ENCODE measurements at places on chromosomes 5 and 9. TPM values are rescaled to one million over a fixed set of nuclear protein-coding genes. Genes with fewer than 3 reads are reported as not detected.

DNA sequence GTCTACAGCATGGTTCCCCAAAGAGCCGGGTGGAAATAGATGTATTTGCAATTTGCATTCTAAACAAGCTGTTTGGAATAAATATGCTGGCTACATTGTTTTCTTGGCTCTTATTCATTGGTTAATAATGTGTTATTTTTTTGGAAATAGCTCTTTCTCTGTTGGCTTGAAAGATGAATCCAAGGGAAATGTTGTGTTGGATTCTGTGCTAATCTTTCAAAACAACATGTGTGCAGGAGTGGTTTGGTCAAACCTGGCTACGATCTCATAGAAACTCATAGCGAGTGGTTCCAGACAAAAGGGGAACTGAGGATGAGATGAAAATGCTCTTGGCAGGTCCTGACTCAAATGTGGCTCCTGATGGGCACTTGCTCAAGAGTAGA lies 63.7 kb upstream of the CXCL14 start:
- DNase-seq, result no peak

PRUNE2 gene
- polyA plus RNA-seq, result 13.4 TPM

GRCh38 chr9:33795281-33795680 lies at the start of gene PRSS3:
Gene PRSS3 (plus strand): TSS chr9:33795561. CDS start chr9:33795574, 13 bp downstream.
- DNase-seq, result no peak

DNA sequence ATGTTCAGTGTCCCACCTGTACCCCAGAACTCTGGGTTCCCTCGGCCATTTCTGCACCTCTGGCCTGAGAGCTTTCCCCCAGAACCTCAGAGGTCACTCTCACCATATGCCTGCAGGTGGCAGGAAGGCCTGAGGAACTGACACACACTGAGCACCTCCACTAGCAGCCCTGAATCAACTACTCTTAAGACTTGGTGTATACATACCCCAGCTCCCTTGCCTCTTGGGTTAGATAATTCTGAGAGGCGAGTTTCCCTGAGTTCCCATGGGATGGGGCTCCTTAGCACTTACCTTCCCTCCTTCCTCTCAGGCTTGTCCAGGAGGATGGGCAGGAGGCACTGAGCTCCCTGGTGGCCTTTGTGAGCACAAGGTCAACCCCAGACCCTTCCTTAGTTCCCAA lies 86.1 kb downstream of the HSD17B3 start:
- no peak for DNase-seq

- DNase-seq, result no peak
These were observed 349.2 kb downstream of the SLIT3 start for GRCh38 chr5:168951769-168952168.

EIF4E1B gene
- not detected for polyA plus RNA-seq

DNA sequence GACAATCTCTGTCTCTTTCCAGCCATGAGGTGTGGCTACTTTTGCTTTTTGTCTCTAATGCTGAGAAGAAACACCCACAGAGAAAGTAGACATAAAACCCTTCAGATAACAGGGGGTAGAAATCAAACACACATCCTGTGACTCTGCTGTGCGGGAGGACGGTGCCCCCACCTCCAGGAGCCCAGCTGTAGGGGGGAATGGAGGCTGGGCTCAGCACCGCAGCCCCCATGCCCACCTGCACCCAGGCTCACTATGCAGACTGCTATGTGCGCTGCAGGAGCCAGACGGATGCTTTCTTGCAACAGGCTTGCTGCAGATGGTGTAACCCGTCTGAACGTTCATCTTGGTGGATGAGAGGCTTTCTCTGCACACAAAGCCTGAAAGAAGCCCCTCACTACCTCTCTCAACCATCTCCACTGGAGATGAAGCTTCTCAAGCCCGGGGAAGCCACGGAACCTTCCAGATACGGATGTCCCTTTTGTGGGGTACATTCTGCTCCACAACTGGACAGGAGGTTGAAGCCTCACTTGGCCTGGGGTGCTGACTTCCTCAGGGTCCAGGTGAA lies 207.2 kb downstream of the GADD45G start:
- DNase-seq, result no peak

- DNase-seq, result no peak
These were observed 6.3 kb downstream of the PDE4D start for GRCh38 chr5:59887274-59887673.

DNA sequence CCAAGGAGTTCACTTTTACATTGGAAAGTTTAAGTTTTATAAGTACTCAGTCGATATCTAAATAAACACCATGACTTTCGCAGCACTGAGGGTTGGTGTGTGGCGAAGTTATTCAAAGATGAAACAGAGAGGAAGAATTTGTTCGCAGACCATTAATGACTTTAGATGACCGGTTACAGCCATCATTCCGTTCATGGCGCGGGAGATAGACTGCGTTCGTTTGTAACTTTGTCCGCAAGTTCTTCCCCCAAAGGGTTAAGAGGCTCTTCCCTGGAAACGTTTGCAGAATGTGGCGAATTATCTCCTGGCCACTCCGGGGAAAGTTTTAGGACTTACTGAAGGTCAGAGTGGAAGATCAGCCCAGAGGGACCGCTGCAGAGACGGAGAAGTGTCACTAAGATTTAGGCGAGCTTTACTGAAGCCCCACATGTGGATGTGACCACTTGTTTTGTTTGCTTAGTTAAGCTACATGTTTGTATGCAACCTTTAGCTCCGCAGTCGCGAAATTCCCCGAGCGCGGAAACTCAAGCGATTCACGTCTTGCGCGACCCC lies 2.2 kb upstream of the FOXD1 start:
- DNase-seq, result no peak

DNA sequence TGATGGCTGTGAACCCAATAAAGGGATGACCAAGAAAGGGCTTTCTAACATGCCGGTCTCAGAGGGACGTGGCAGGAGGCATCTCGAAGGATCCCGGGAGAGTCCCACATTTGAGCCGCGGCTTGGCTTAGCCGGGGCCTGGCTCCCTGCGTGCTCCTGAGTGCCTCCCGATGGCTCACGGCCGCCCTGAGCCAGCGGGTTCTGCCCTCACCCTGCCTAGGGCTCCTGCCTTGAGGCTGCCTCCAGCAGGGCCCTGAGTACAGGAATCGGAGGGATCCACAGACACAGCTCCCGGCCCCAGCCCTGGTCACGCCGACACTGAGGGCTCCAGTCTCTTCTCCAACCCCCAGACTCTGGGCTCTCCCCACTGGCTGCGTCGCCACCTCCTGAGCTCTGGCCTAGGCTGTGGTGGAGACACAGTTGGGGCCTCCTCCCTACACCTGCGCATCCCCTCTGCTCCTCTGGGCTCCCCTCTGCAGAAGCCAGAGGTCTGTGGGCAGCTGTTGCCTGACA lies 44.1 kb upstream of the RXRA start:
- DNase-seq, result no peak

SHC3 gene
- 2.4 TPM for polyA plus RNA-seq

GRCh38 chr5:174306345-174307030 lies 261.0 kb downstream of the NSG2 start:
- no peak for DNase-seq

Data from right renal pelvis (tissue), 4 donors.